ENCODE measurements at places on chromosomes 6 and 20.

GRCh38 chr6:160027076-160027475 is 58.2 kb downstream of the IGF2R start:
- DNase-seq, result no peak

GRCh38 chr6:126955621-126956020 is 162.8 kb upstream of the RSPO3 start:
- DNase-seq, result no peak

- DNase-seq, result no peak
Measured at GRCh38 chr6:76593668-76594067, 521.2 kb upstream of the IMPG1 start.

GRCh38 chr20:46789339-46790028 is 80.0 kb downstream of the SLC2A10 start:
- DNase-seq, result no peak

GRCh38 chr6:144279484-144280150 is 5.5 kb upstream of the UTRN start:
- DNase-seq, result no peak

GRCh38 chr6:41470029-41470330 is 76.2 kb upstream of the FOXP4 start:
- peak; percentile 7 for DNase-seq

- no peak for DNase-seq
Measured at GRCh38 chr6:54846243-54846856, at the start of gene FAM83B. Gene FAM83B (plus strand): TSS chr6:54846771. CDS start chr6:54870247, 23,476 bp downstream.

DNA sequence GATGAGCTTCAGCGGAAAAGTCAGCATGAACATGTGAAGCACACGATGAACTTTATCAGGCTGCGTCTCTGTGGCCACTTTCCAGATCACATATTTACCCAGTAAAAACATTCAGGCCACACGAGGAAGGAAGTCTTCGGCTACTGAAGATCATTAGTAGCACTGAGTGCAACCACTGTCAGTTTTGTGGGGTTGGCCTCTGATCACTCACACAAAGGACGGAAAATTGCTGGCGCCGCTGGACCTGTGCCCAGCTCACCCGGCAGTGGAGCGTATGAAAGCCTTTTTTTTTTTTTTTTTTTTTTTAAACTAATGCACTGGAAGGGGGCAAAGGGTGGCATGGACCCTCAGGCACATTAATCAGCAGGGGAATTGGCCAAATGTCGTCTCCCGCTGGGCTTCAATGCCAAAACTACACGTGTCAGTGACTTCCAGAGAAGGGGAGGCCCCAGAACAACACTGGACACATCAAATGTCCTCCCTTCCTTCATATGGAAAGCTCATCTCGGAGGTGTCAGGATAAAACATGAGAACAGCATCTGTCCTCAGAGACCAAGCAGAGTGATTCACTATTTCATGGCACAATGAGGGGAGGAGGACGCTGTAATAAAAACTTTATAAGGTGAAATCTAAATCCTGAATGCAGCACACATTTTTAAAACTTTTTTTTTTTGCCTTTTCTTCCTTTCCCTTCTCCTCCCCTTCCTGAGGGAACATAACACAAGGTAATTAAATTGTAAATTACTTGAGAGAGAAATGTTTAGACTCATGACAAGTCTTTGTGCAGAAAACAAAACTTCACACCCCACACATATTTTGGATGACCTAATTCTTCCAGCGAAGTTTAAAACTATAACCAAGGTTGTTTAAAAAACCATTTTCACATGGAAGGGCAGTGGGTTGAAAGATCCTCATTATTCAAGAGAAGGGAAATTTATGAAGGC is 223.4 kb downstream of the FOXC1 start:
- no peak for DNase-seq

GRCh38 chr6:4313044-4313686 is 177.8 kb upstream of the ECI2 start:
- no peak for DNase-seq

DNA sequence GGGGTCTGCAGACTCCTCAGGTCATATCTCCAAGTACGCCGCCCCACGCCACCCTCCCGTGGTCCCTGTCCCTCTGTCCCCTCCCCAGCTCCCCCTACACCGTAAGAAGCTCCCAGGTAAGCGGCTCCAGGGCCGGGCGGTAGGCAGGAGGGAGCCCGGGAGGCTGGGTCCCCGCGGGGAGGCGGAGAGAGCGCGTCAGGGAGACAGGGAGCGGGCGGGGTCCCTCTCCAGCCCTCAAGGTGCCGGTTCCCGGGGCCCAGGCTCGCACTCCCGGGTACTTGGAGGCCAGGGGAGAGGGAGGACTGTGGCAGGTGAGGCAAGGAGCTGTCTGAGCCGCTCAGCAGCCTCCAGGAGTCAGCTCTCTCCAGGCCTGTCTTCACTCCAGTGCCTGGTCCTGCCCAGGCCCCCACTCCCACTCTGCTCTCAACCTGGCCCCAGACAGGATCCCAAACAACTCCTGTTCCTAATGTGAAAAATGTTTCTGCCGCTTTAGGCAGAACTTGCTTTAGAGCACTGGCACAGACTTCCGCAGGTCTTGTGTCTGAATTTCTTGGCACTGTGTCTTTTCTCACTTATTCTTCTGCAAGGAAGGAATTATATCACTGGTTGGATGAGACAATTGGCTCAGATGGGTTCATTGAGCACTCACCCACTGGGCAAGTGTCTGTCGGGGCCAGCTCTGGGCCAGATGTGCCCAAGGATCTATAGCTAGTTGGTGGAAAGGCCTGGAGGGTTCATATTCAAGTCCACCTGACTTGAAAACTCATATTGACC is 36.6 kb downstream of the HLA-G start:
- DNase-seq, result no peak

DNA sequence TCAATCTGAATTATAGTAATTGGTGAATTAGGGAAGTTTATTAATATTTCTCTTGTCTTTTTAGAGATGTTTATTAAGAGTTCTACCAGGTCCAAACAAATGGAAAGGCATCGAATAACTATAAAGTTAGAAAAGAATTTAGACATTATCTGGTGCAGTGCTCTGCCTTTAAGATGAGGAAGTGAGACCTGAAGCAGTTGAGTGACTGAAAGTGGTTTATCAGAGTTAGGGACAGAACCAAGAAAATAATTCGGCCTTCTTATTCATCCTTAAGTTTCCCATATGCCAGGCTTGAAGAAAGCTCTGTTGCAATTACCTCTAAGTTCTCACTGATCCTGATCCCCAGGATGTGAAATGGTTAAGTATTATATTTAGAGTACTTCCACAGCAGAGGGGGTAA is 94.2 kb upstream of the FLRT3 start:
- no peak for DNase-seq

DNA sequence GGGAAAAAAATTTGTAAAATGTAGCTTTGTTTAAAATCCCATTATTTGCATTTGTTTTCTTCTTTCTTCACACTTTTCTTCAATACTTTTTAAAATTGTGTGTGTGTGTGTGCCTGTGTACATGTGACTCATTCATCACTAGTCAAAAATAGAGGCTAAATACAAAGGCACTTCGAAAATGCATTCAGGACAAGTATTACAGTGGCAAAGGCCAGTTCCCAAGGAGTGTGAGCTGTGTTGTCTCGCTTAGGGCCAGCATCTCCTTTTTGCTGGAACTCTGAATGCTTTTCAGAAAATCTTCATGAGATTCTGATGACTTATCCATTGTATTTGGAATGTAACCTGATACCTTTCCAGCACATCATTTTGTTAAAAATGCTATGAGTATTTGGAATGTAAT is 288.5 kb upstream of the CNR1 start:
- DNase-seq, result no peak

- DNase-seq, result no peak
Measured at GRCh38 chr6:85493389-85493788, 43.5 kb downstream of the NT5E start.

- peak; percentile 82 for DNase-seq
Measured at GRCh38 chr6:73309785-73310502, 44.1 kb downstream of the DPPA5 start.

GRCh38 chr20:62475772-62476055 is at the start of gene GATA5:
Gene GATA5 (minus strand): TSS chr20:62475995. CDS start chr20:62475521, 474 bp downstream.
- no peak for DNase-seq

GRCh38 chr6:116767715-116768114 is 2.2 kb upstream of the FAM162B start:
- no peak for DNase-seq

- DNase-seq, result no peak
Measured at GRCh38 chr6:76222189-76222588, 149.7 kb upstream of the IMPG1 start.

DNA sequence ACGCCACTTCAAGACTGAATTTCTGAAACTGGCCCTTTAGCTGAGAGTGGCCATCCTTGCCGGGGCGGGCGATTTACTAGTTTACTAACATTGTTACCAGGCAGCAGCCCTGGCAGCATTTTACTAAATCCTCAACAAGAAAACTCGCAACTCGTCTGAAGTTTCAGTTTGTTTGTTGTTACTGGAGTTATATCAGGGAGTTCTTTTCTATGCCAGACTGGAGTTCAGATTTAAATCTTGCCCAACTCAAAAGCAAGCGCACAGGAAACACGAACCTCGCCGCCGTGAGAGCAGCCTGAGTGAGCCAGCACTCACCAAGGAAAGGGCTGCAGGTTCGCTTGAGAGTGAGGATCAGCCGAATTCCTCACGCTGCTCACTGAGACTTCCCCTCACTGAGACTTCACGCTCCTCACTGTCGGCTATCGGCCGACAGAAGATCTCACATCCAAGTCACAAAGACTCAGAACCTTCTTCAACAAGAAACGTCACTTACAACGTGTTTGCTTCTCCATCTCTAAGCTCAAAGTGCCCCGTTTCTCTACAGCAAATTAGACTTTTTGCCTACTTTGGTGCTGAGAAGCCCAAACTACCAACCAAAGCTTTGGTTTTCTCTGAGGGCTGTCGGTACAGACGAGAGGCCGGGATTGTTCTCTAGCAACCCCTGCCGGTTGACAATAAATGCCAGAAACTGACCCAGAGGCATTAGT is 78.9 kb downstream of the OLIG3 start:
- peak; percentile 59 for DNase-seq

GRCh38 chr6:11783524-11784064 is 5.0 kb upstream of the ADTRP start:
- no peak for DNase-seq

DNA sequence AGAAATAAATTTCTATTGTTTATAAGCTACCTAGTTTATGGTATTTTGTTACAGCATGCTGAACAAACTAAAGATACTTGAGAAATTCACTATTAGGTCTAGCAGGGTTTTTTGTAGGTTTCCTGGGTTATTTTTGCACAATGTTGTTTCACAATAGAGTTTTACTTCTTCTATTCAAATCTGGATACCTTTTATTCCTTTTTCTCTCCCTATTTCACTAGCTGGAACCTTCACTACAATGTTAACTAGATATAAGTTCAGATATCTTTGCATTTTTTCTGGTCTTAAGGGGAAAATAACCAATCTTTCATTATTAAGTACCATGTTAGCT is 237.7 kb upstream of the CITED2 start:
- no peak for DNase-seq

DNA sequence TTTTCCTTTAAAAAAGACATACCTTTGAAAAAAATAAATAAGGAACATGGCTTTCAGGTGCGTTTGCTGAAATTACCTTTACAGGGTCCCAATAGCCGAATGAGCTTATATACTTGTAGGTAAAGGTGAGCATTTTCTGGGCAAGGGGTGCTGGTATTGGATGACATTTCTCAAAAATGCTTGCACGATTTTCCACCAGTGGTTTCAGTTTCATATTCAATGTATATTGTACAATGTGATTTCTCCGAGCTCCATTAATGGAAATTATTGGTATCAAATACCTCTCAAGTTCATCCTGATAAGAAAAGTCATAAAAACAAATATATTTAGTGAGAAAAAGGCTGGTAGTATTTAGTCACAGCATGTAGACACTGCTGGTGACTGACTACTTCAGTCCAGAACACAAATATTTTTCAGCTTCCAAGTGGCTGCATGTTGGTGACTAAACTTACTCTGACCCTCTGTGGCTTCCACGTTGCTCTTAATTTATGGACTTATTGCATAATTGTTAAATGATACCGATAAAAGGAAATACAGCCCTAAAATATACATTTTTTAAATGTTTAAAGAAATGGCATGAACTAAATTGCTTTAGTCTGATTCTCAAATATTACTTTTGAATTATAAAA is 32.9 kb upstream of the ZBTB24 start:
- no peak for DNase-seq

DNA sequence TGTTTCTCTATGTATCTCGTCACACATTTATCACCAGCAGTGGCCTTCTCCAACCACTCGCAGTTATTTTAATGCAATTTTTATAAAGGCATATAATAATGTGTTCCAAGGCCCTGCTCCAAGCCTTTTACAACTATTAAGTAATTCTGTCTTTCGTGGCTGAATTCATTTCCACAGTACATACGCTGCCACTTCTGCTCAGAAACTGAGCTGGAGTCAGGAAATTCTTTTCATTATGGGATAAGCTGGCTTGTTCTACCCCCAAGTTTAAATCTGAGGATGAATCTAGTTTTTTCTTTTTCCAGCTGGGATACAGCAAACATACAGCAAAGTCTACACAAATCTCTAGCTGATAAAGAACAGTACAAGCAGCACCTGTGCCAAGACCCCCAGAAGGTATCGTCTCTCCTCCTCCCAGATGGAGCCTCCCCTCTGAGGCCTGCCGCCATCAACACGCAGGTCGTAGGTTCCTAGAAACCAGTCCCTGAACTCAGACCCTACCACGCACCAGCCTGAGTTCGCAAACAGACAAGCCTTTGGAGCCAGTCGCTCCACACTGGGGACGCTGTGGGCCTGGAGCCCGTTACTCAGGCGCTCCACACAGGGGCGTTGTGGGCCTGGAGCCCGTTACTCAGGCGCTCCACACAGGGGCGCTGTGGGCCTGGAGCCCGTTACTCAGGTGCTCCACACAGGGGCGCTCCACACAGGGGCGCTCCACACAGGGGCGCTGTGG is 263.5 kb downstream of the THBS2 start:
- no peak for DNase-seq

DNA sequence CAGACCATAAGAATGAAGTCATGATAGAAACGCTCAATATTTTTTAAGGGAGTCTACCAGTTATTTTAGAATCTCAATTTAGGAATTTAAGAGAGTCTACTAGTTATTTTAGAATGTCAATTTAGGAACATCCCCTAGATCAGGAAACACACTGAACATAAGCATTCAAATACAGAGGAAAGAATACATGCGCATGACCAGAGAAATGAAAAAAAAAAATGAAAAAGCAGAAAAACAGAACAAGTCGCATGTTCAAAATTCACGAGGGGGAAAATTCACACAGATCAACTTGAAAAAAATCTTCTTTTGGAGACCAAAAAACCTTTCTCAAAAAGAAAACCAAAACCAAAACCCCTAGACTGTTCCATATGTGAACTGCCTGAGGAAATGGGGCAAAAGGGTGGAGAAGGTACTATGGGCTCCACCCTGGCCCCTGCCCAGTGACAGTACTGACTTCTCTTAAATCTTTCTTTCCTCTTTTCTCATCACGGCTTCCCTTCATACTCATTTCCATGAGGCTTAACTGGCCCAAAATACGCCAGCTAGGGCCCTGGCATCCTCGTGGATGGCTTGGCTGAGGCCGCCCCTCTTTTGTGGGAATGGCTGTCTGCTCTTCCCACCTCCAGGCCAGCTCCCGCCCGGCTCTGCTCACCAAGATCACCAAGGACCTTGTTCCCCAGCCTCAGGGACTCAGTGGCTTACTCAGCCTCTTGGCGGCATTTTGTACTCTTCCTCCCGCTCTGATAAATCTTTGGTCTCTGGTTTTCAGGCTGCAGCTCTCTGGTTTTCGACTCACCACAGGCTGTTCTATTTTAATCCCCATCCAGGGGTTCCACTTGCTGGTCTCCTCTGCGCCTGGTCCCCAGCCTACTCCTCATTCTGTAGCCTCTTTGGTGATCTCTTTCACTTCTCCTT is 11.2 kb downstream of the ZBTB2 start:
- DNase-seq, result peak; percentile 21

GRCh38 chr6:10363911-10364310 is 51.0 kb downstream of the TFAP2A start:
- DNase-seq, result no peak

Data from activated CD4-positive, alpha-beta T cell treated with anti-CD3 and anti-CD28 coated beads, Interleukin-2, amount 50 U/mL, for 48 hours (primary cell).